ENCODE measurements at places on chromosomes 13 and 19.

- DNase-seq = no peak
Measured at GRCh38 chr19:19820774-19821320, 703 bp downstream of the ZNF506 start.

- DNase-seq = no peak
Measured at GRCh38 chr19:24062190-24062589, 24.8 kb upstream of the ZNF254 start.

- DNase-seq = no peak
Measured at GRCh38 chr13:70817576-70817975, 709.3 kb upstream of the KLHL1 start.

DNA sequence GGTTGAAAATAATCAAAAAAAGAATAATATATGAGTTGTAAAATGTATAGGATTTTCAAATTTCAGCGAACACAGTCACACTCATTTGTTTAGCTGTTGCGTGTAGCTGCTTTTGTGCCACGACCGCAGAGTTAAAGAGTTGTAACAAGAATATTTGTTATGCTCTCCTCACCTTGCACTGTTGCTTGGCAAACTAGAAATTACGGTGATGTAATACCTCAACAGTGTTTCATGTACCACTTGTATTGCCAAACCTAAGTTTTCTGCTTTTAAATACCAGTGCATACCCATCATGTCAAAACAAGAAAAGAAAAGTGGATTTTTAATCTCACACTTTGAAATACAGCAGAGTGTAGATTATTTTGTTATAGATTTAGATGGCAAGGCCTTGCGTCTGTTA lies 201.1 kb downstream of the NBEA start:
- no peak for DNase-seq

- no peak for DNase-seq
Measured at GRCh38 chr19:32809754-32810153, 59.8 kb downstream of the SLC7A9 start.

DNA sequence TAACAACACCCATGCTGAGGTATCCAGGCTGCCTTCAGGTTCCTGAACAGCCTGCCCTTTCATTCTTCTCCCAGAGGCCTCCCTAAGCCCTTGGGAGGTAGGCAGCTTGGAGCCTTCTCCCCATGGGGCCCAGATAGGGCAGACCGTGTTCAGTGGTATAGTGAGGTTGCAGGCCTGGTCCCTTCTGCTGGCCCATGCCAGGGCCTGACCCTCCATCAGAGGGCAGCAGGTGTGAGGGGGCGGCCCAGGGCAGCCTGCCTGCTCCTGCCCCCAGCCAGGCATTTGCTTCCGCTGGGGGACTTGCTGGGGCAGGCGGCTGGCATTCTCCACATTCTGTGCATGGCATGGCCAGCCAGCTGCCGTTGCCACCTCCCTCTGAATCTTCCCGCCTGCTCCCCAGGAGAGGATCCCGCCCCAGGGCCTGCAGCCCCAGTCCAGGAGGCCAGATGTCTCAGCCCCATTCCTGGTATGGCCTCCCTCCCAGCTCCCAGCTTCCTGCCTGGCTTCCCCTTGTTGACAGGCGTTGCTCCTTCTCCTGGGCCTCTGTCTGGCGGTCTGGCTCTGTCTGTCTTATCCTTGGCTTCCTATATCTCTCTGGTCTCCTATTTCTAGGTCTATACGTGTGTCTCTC lies 8.9 kb downstream of the CIC start:
- peak; percentile 25 for DNase-seq
